ENCODE measurements at places on chromosomes 2 and 18. TPM values are rescaled to one million over a fixed set of nuclear protein-coding genes. Genes with fewer than 3 reads are reported as not detected.

Gene AP1S3
- 0.88 TPM for polyA plus RNA-seq

DNA sequence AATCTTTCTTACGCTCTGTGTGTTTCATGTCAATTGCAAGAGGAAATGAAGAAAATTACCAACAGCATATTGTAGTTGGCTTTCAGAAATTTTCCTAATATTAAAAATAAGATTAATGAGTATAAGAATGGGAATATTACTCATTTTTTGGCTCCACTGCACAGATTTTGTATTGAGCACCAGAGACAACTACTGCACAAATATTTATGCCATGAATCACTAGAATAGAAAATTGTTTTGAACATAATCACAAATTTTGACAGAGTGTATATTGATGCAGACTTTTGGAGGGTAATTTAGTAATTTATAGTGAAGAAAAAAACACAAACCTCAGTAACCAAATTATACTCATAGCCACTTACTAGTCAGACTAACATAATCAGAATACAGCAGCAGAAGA is 118.3 kb downstream of the DOK6 start:
- H3K4me1 ChIP-seq: no peaks in the 10 kb centered on the region
- no peak overlapping the region for H3K27ac ChIP-seq
- no peaks in the 10 kb centered on the region for H3K36me3 ChIP-seq
- H3K4me3 ChIP-seq: no peak overlapping the region

DNA sequence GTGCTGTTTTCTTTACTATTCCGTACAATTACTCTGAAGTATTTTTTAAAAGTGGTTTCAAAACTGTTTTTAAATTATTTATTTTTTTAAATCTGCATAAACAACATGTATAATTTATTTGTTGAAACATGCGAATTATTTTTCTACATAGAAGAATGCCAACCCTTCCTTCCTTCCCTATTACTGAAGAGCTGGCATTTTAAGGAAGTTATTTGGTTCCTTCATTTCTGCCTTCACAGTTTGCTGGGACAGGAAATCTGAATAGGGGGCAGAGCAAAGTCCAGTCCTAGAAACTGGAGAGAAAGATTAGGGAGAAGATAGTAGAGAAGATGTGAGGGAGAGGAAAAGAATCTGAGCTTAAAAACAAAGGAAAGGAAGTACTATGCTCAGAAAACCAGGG is 146.7 kb upstream of the ACVR2A start:
- peaks cover 3% of the 10 kb centered on the region for H3K27me3 ChIP-seq
- no peak overlapping the region for H3K27ac ChIP-seq
- H3K36me3 ChIP-seq: no peaks in the 10 kb centered on the region
- no peak for DNase-seq
- no peak overlapping the region for H3K4me3 ChIP-seq

DNA sequence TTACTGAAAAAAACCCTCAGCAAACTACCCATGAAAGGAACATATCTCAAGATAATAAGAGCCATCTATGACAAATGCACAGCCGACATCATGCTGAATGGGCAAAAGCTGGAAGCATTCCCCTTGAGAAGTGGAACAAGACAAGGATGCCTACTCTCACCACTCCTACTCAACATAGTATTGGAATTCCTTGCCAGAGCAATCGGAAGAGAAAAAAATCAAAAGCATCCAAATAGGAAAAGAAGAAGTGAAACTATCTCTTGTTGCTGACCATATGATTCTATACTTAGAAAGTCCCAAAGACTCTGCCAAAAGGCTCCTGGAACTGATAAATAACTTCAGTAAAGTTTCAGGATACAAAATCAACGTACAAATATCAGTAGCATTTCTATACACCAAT is 40.6 kb upstream of the MSTN start:
- no peak for DNase-seq
- H3K4me3 ChIP-seq: no peak overlapping the region
- no peaks in the 10 kb centered on the region for H3K36me3 ChIP-seq
- peaks cover 2% of the 10 kb centered on the region for H3K27me3 ChIP-seq

DNA sequence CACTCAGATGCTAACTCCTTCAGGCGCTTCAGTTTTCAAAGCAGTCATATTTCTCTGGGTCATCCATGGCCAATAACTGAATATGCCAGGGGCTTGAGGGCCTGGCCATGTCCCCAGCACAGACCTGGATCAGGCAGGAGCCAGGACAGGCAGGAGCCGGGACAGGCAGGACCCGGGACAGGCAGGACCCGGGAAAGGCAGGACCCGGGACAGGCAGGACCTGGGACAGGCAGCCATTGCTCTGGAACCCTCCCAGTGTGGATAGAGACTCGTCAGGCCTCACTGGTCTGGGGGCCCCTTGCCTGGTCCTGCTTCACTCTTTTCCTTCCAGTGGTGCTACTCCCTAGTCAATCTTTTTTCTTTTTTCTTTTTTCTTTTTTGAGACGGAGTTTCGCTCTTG is 117.5 kb upstream of the TEX51 start:
- H3K36me3 ChIP-seq: no peaks in the 10 kb centered on the region
- no peaks in the 10 kb centered on the region for H3K27me3 ChIP-seq
- DNase-seq: no peak
- H3K4me1 ChIP-seq: peaks cover 5% of the 10 kb centered on the region
- no peak overlapping the region for H3K4me3 ChIP-seq

DNA sequence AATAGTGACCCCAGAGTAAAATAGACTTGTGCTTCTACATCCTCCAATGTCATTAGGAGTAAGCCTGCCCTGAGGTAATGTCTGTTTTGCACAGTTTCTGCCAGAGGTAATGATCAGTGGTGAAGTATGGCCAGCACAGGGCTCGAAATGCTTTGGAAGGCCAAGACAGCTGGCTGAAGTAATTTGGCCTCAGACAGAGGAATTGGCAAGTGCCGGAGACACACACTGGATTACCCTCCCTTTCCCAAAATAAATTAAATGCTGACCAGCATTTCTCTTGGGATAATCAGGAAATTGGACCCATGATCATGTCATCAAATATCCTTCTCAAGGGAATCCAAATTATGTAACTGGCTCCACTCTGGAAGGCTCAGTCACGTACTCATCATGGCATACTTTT is 379.0 kb upstream of the CHST9 start:
- DNase-seq: no peak
- no peaks in the 10 kb centered on the region for H3K36me3 ChIP-seq
- no peaks in the 10 kb centered on the region for H3K27me3 ChIP-seq
- H3K4me3 ChIP-seq: no peak overlapping the region
- no peaks in the 10 kb centered on the region for H3K4me1 ChIP-seq

DNA sequence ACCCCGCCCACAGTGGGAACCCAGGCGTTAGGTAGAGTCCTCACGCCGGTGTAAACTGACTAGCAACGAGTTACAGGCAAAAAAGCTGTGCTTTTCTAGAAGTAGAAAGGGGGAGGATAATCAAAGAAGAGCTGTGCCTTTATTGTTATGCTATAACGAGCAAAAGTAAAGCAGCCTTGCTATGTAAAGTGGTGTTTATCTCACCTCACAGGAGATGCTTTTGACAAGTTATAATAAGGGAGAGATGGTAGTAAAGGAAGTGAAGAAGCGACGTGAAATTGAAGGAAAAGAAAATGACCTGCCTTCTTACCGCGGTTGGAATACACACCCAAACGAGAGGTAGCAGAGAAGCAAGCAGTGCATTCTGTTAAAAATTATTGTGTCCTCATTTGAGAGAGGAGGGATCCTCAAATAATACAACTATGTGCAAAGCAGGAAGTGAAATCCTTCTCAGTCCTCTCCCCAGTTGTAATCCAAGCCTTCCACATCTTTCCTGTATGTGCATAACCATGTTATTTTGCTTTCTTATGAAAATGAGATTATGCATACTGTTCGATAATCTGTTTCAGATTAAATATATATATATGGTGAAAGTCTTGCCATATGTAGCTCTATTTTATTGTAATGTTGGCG is 962 bp downstream of the TANK start:
- DNase-seq: peak; percentile 37
- H3K36me3 ChIP-seq: peaks cover 5% of the 10 kb centered on the region
- H3K4me1 ChIP-seq: peaks cover 57% of the 10 kb centered on the region

- no peak overlapping the region for H3K27ac ChIP-seq
- DNase-seq: no peak
- H3K4me1 ChIP-seq: no peaks in the 10 kb centered on the region
- H3K36me3 ChIP-seq: no peaks in the 10 kb centered on the region
- H3K27me3 ChIP-seq: no peaks in the 10 kb centered on the region
Measured at GRCh38 chr18:14933964-14934363, 186.0 kb downstream of the ANKRD30B start.
